ENCODE measurements at places on chromosomes 5 and 9.

DNA sequence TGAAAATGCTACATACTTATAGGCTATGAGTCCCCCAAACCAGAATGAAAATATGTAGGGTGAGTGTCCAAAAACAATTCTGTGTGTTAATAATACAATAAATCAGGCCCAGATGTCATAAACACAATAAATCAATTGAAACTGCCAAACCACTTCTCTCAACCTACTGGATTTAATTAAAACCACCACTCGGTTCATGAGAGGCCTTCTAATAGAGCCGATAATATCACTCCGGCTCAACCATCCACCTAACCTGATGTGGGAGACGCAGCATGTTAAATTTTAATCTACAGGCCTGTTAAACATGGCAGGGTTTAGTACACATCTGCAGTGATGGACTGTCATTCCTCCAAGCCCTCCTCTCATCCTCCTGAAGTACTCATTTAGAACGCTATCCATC is 734.5 kb upstream of the ZNF608 start:
- DNase-seq = no peak

GRCh38 chr9:70534471-70534870 is 120.0 kb upstream of the KLF9 start:
- no peak for DNase-seq

DNA sequence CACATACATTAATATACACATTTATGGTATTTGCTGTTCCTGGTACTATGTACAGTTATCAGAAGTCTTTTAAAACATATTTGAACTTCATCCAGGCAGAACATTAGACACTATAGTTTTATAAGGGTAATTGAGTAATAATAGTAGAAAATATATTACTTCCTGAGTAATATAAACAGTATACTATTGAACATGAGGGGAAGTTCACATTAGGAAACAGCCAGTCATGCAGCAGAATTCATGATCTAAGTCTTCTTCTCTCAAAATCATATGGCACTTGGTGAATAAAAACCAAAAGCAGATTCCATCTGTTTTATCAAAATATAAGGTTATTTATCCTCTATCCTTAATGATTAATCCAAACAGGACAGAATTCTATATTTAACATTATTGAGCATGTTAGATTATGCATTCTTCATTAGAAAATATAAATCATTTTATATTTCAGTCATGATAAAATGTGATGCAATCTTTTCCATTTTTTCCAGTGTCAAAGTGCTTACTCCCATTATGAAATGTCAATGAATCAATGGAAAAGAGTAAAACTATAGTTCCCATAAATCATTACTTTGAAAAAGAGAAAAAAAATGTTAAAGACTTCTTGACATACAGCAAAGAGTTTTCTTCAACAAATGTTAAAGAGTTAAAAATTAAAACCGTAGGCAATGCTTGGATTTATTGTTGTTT is 584.3 kb upstream of the TUSC1 start:
- DNase-seq = no peak

DNA sequence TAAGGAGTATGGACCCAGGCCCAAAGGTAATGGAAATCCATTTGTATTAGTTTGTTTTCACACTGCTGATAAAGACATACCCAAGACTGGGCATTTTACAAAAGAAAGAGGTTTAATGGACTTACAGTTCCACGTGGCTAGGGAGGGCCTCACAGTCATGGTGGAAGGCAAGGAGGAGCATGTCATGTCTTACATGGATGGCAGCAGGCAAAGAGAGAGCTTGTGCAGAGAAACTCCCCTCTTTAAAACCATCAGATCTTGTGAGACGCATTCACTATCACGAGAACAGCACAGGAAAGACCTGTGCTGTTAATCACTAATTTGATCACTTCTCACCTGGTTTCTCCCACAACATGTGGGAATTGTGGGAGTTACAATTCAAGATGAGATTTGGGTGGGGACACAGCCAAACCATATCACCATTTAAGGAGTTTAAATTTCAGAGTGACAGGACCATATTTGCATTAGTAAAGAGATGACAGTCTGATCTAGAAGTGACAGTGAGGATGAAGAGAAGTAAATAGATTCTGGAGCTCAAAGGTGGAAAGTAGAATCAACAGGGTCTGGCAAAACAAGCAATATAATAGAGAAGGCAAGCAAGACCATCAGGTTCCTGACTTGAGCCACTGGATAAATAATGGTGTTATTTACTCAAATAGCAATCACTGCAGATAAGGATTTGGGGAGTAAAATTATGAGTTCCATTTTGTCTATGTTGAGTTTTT is 7.5 kb upstream of the FAM169A start:
- no peak for DNase-seq

GRCh38 chr9:113609562-113610318 is 146.2 kb downstream of the RGS3 start:
- no peak for DNase-seq

GRCh38 chr9:16196206-16196605 is 643.4 kb downstream of the CCDC171 start:
- no peak for DNase-seq

- DNase-seq = no peak
Observed at GRCh38 chr5:36876965-36877666, 547 bp downstream of the NIPBL start.

DNA sequence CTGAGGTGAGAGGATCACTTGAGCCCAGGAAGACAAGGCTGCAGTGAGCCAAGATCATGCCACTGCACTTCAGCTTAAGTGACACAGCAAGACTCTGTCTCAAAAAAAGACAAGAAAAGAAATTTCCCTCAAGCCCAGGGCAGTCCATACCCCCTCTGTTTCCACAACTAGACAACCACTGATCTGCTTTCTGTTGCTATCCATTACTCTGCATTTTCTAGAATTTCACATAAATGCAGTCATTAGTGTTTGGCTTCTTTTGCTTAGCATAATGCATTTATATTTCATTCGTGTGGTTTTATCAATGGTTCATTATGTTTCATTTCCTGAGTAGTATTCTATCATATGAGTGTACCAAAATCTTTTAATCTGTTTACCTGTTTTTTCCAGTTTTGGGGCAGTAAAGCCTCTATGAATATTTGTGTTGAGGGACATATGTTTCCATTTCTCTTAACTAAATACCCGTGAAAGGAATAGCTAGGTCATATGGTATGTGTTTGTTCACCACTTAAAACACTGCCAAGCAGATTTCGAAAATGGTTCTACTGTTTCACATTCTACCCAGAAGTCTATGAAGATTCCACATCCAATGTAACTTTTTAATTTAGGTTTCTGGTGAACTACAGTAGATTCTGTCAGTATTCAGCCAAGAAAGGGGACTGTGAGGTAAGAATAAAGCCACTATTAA is 271.8 kb downstream of the ZNF608 start:
- DNase-seq = no peak

- DNase-seq = no peak
Observed at GRCh38 chr9:95494022-95494415, 22.8 kb downstream of the PTCH1 start.

GRCh38 chr5:79621056-79621455 is 8.8 kb downstream of the TENT2 start:
- DNase-seq = no peak

GRCh38 chr5:148884339-148885020 is 58.1 kb downstream of the ADRB2 start:
- DNase-seq = no peak

- DNase-seq = no peak
Observed at GRCh38 chr5:66830636-66831035, 234.4 kb downstream of the MAST4 start.

- peak; percentile 60 for DNase-seq
Observed at GRCh38 chr5:31193591-31194467, at the start of gene CDH6. TSS of gene CDH6 (plus strand) at chr5:31193686. CDS start at chr5:31267474, 73,788 bp downstream.

DNA sequence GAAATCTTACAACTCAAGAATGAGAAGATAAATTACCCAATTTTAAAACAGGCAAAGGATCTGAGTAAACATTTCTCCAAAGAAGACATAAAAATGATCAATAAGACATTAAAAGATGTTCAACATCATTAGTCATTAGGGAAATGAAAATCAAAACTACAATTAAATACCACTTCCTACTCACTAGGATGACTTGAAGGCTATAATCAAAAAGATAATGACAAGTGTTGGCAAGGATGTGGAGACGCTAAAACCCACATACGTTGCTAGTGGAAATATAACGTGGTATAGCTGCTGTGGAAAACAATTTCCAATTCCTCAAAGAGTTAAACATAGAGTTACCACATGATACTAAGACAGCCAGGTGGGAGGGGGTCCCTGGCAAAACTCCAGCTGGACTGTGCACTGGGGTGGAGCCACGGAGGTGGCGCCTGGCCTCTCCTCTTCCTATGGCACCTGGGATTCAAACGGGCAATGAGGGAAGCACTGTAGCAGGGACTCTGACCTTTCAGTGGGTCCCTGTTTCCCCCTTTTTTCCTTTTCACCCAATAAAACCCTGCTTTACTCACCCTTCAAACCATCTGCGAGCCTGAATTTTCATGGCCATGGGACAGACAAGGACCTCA is 5.9 kb downstream of the ARSB start:
- DNase-seq = no peak

GRCh38 chr5:81058121-81058520 is 98.0 kb downstream of the RASGRF2 start:
- DNase-seq = no peak

DNA sequence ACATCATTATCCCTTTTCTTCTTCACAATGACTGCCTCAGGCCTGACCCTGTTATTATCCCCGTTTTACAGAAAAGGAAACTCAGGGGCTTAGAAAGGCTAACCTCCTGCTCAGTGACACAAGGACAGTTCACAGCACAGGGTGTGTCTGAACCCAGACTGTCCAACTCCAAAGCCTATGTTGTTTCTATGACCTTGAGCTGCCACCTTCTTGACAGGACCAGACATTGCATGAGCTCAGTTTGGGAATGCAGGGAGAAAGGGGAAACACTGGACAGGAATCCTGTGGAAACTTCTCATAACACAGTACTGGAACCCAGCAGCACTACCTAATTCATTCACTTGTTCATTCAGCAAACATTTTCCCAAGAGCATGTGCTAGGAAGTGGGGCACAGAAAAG is 472.8 kb downstream of the CDK5RAP2 start:
- DNase-seq = no peak

GRCh38 chr9:126093771-126094170 is 232.9 kb upstream of the MVB12B start:
- no peak for DNase-seq

GRCh38 chr5:32096891-32097595 is 77.1 kb downstream of the GOLPH3 start:
- DNase-seq = no peak

- no peak for DNase-seq
Observed at GRCh38 chr5:177393206-177393765, 7.2 kb downstream of the PFN3 start.

- no peak for DNase-seq
Observed at GRCh38 chr9:109471475-109472393, 26.4 kb downstream of the PTPN3 start.

DNA sequence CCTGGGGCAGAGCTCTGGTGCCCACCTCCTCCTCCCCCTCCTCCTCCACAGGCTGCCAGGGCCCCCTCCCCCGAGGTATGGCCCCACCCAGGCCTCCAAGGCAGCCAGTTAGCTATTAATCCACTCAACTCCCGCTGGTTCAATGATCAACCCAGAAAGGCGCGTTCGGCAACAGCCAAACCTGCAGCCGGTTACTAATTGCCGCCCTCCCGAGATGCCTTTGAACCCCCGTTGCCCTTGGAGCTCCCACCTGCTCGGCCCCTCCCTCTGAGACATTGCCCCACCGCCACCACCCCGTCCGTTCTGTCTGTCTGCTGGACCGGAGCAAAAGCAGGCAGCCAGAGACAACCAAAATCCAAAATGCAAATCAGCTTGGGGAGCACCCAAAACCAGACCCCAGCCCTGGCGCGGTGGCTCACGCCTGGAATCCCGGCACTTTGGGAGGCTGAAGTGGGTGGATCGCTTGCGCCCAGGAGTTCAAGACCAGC is 25.8 kb downstream of the NOTCH1 start:
- no peak for DNase-seq

- no peak for DNase-seq
Observed at GRCh38 chr9:95422650-95423049, 94.1 kb downstream of the PTCH1 start.

- no peak for DNase-seq
Observed at GRCh38 chr9:136529516-136530460, 16.1 kb downstream of the NOTCH1 start.

DNA sequence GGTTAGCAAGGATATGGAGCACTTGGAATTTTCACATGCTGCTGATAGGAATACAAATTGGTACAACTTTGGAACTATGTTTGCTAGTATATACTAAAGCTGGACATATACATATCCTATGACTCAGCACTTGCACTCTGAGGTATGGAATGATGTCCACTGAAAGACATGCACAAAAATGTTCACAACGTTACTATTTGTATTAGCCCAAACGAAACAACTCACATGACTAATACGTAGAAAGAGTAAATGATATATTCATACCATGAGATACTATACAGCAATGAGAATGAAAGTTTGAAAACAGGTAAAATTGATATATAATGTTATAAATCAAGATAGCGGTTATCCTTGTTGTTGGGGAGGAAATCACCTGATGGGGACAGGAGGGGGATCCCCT is 45.5 kb upstream of the CDC42SE2 start:
- DNase-seq = no peak

DNA sequence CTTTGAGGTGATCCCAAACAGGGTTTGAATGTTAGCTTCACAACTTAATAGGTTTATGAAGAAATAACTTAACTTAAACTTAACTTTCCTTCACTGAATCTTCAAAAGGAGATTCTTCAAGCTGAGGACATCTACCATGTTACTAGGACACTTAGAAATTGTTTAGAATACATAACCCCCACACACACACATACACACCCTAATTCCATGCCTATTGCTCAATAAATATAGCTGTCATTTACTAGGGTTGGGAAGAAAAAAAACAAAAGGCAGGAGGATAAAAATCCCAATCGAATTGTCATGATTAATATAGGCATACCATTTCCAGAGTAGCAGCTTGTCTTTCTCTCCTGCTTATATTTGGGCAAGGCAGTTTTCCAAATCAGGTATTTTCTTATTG is 68.3 kb downstream of the ALDH1A1 start:
- DNase-seq = no peak

DNA sequence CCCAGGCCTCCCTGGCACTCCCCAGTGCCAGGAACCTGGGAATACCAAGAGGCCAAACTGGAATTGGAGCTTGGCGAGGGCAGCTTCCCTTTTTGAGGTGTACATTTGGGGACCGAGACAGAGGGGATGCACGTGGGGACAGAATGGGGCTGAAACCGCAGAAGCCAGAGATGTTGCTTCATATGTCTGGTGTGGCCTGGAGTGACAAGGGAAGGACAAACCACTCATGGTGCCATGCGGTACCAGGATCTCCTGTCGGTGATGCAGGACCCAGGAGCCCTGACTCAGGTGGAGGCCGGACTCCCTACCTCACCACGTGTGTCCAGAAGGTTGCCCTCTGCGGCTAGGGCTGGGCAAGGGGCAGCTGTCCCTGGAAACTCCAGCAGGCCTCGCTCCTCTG is 4.0 kb upstream of the CSF2 start:
- no peak for DNase-seq

- DNase-seq = peak; percentile 34
Observed at GRCh38 chr5:74643111-74643562, 2.6 kb upstream of the ENC1 start.

All from amniotic stem cell (primary cell).